ENCODE measurements at places on chromosomes 7 and 10. TPM values are rescaled to one million over a fixed set of nuclear protein-coding genes. Genes with fewer than 3 reads are reported as not detected.
A peak's percentile ranks its signal among the peaks of the same experiment; 100 is the strongest.

The HOXA6 gene
- total RNA-seq: 1.7 TPM

The RARRES2 gene
- total RNA-seq: 7.5 TPM

The ZNF786 gene
- 3.2 TPM for total RNA-seq

The ITPRID1 gene
- 0.28 TPM for total RNA-seq

The NODAL gene
- total RNA-seq: 0.48 TPM

DNA sequence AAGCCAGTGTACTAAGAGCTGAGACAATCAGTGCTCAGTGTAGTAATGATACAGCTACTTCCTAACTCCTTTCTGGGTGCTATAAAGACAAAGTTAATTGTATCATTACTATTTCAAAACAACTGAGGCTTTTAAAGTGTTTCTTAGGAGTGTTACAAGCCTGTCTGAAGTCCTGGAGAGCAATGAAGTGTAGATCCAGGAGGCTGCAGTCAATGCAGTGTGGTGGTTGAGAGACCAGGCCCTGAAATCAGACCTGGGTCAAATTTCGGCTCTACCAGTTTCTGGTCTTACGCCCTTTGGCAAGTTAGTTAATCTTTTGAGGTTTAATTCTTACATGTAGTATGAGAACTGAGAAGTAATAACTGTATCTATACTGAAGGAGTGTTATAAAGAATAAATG lies 387.0 kb downstream of the SDK1 start:
- no peak for ATAC-seq

GRCh38 chr10:26365681-26366358 lies 72.3 kb upstream of the APBB1IP start:
- ATAC-seq: peak; percentile 58

- no peak for ATAC-seq
Measured at GRCh38 chr10:74558403-74558802, 268.0 kb upstream of the KAT6B start.

DNA sequence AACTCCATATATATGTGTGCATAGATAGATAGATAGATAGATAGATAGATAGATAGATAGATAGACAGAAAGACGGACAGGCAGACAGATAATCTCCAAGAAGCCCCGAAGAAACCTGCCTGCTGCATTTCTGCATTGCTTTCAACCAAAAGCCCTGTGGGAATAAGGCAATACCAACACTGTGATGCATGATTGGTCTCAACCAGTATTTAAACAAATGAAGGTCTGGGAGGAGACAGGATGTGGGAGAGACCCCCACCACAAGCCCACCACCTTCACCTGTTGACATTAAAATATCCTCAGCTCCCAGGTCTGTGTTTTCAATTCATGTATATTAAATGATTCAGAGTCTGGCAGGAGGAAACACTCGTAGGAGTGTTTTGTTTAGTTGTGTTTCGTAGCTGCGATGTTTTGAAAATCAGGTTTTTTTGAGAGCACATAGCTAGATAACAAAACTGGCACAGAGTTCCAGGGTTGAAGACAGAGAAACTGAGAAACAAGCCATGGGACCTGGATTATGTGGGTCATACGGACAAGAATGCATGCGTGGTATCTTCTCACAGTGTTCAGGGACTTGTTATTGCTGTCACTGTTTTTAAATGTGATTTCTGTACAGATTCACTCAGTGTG lies 200.7 kb upstream of the AHR start:
- ATAC-seq: no peak

GRCh38 chr10:73865459-73866442 lies 8.6 kb downstream of the CAMK2G start:
- peak; percentile 51 for ATAC-seq

- ATAC-seq: peak; percentile 89
Measured at GRCh38 chr7:49866076-49866735, 92.8 kb downstream of the VWC2 start.

GRCh38 chr7:102270178-102270887 lies 16.3 kb upstream of the SH2B2 start:
- ATAC-seq: no peak

DNA sequence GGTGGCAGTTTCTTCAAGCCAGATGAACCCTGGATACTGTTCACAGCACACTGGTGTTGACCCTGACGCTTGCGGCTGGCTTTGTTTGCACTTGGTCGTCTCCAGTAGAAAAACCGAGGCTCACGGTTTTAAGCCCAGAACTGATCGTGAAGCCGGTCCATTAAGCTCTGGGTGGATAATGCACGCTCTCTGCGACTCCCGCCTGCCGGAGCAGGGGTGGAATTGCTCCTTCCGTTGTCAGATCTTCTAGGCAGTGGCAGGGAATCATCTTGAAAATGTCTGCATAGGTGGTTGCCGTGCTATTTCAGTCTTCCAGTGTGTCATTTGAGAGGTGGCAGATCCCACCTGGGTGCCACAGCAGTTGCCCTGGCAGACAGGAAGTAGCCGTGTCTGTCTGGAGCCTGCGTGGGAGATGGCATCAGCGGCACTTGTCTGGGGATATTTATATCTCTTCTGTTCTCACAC lies 35.9 kb upstream of the AP5Z1 start:
- no peak for ATAC-seq

DNA sequence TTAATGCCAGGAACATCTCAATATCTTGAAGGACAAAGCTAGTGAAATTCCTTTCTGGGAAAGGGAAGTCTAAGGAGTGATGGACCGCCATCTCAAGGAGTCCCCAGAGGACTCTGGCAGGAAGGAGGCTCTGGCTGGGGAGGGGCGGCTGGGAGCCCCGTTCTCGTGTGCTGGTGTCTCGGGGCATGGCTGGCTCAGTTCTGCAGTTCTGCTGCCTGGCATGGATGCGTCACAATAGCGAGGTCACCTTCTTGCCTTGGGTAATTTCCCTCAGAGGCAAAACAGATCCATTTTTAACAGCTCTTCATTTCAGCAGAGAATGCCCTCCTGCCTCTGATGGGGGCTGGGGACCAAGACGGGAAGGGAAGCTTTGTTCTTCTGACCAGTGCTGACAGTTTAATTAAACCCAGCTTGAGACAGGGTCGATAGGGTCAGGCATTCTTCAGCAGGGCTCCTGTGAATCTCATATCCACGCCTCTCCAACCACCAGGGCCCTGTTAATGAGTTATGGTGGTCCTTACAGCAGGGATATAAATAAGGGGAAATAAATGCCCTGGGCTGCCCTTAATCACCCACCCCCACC lies 35.7 kb downstream of the SLIT1 start:
- ATAC-seq: no peak
